ENCODE measurements at places on chromosomes 1 and 21.

DNA sequence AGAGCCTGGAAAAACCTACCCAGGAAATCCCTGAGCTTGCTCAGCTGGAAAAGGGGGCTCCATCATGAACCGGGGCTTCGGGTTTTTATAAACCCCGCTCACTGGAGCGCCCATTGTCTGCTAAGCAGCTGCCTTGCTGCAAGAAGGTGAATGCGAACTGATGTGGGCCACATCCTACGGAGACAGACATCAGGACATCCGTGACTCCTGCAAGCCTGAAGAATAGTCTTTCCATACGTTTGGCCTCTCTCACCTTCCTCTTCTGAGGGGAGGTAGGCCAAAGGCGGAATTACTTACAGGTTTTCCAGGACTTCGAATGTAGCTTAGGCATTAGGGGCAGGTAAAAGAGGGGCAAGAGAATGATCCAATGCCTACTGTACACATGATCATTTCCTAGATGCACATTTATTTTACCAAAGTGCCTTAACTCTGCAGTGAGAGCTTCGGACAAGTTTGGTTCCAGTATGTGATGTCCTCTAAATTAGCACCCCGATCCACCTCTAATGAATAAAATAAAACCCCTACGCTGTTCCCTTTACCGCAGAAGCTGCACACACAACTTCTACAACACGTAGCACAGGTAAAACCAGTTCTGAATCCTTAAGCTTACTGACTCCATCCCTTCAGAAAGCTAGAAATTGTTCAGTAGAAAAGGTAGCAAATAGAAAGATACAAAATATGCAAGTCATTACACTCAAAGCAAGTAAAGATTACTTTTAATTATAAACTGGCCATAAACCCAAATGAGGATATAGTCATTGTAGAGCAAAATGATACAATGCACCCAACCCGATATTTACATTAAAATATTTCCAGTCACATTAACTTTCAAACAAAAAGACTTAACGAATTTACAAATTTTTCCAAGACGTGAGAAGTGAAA, 866 bp upstream of the SORT1 start:
- DNase-seq: no peak

GRCh38 chr1:196698993-196699392, 47.1 kb downstream of the CFH start:
- no peak for DNase-seq

DNA sequence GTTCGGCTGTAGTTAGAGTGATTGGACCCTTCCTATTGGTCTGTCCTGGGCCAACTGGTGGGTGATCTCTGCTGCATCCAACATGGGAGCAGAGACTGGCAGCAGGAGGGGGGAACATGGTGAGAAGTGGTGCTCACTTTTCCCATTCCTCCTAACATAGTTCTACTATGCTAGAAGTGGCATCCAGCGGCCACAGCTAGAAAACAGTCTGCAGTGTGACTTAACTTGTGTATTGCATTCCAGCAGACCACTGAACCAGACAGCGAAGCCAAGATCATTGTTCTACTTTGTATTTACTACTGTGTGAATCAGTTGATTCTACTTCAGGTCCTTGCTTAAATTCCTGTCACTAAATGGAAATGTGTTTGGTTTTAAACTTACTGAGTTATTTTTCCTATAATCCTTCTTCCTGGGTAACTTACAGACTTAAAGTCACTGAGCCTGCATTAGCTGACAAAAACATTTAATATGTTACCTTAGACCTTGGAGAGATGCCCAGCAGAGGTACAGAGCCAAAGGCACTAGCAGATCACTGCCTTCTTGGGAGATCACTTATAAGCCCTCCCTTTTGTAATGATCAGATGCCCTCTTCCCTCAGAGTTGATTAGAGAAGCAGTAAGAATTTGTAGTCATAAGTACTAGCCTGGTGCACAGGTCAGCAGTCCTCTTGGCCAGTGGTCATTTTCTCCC, 8.2 kb downstream of the FABP3 start:
- no peak for DNase-seq

DNA sequence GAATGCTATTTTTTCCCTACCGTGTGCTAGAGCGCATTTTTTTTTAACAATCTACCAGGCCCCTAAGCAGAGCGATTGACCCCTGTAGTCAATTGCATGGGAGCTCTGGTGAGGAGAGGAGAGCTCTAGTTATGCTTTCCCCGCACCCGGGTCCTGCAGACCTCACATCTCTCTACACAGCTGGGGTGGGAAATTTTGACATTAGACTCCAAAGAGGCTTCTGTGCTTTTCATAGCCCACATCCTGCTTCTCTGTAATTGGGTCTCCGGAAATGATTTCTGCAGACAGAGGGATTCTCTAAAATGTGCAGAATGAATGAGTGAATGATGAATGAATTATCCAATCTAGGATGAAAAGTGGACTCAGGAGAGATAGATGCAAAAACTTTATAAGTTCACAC, 41.5 kb upstream of the DUSP10 start:
- DNase-seq: no peak

DNA sequence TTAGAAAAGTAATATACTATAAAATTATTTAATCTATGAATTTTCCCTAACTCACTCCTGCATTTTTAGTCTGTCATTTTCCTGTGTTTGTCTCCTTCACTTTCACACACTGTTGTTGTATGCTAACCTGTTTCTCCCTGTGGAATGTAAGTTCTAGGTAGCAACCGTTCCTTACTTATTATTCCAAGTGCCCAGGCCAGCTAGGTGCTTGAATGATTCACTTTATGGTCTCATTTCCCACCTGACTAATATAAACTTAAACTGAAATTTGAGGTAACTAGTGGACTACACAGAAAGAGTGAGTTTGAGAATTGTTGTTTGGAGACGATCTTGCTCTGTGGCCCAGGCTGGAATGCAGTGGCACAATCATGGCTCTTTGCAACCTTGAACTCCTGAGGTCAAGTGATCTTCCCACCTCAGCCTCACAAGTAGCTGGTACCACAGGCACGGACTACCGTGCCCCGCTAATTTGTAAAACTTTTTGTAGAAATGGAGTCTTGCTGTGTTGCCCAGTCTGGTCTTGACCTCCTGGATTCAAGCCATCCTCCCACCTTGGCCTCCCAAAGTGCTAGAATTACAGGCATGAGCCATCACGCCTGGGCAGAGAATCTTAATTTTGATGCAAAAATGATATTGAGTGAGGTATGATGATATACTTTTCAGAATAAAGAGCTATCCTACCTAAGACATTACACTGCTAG, 1.9 kb downstream of the ZYG11B start:
- no peak for DNase-seq

- no peak for DNase-seq
Measured at GRCh38 chr1:35361638-35362037, 93.1 kb downstream of the ZMYM4 start.

GRCh38 chr1:117250061-117250606, 39.4 kb upstream of the VTCN1 start:
- no peak for DNase-seq

Measured in activated T-cell treated with anti-CD3 and anti-CD28 coated beads for 48 hours (primary cell).